ENCODE measurements at places on chromosomes 16 and 17. TPM values are rescaled to one million over a fixed set of nuclear protein-coding genes. Genes with fewer than 3 reads are reported as not detected.

The AOC3 gene
- polyA plus RNA-seq, result not detected

The ZNF385C gene
- not detected for polyA plus RNA-seq

The TMEM88 gene
- not detected for polyA plus RNA-seq

The CCL5 gene
- polyA plus RNA-seq, result not detected

The HOXB7 gene
- 18.9 TPM for polyA plus RNA-seq

The EVPLL gene
- not detected for polyA plus RNA-seq

The TOM1L1 gene
- 6.9 TPM for polyA plus RNA-seq
